ENCODE measurements at places on chromosomes 12 and 14. TPM values are rescaled to one million over a fixed set of nuclear protein-coding genes. Genes with fewer than 3 reads are reported as not detected.

Gene ZBTB39
- total RNA-seq: 7.0 TPM

Gene IRAK3
- 0.21 TPM for total RNA-seq

Gene TSHR
- not detected for total RNA-seq

Gene IFI27
- total RNA-seq: 2.6 TPM

Gene COX8C
- not detected for total RNA-seq

DNA sequence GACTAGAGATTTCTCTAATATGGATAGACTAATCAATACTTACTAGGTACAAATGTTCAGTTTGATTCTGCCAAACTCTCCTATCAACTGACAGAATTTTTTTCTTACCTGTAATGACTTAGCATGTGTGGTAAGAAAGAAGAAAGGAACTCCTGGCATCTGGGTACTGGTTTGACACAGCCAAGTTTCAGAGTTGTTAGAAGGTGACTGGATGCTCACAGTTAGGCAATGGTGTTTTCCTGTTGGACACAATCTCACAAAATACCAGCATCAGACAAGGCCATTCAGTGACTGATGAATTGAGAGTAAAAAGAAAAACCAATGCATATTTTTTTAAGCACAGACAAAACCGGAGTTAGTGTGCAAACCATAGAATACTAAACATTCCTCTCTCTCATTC is 4.2 kb downstream of the MUCL1 start:
- no peak for DNase-seq
- H3K4me3 ChIP-seq: no peak overlapping the region
- no peaks in the 10 kb centered on the region for H3K4me1 ChIP-seq
- H3K36me3 ChIP-seq: no peaks in the 10 kb centered on the region
- H3K27me3 ChIP-seq: no peaks in the 10 kb centered on the region

Gene C1S
- total RNA-seq: 16.4 TPM

GRCh38 chr14:105527826-105528585 is 1.6 kb downstream of the TMEM121 start:
- H3K27me3 ChIP-seq: peaks cover 3% of the 10 kb centered on the region
- peak overlapping the region; percentile 73 for H3K4me3 ChIP-seq
- H3K4me1 ChIP-seq: peaks cover 4% of the 10 kb centered on the region
- peak overlapping the region; percentile 14 for H3K27ac ChIP-seq
- no peaks in the 10 kb centered on the region for H3K36me3 ChIP-seq
- peak; percentile 92 for DNase-seq

Gene WNT1
- not detected for total RNA-seq

GRCh38 chr14:30710876-30711275 is 88.8 kb downstream of the SCFD1 start:
- DNase-seq: no peak
- H3K27ac ChIP-seq: no peak overlapping the region
- H3K4me3 ChIP-seq: no peak overlapping the region
